Activated naive CD8-positive, alpha-beta T cell treated with anti-CD3 and anti-CD28 coated beads, Interleukin-2, amount 10 ng/mL, durations not matched to agents 7 days and 5 days (primary cell): ENCODE measurements at places on chromosomes 5 and 9. TPM values are rescaled to one million over a fixed set of nuclear protein-coding genes. Genes with fewer than 3 reads are reported as not detected.

- H3K27ac ChIP-seq: no peak overlapping the region
- no peak for DNase-seq
- no peak overlapping the region for H3K4me3 ChIP-seq
- no peaks in the 10 kb centered on the region for H3K36me3 ChIP-seq
Observed at GRCh38 chr5:107393851-107394250, 276.9 kb downstream of the EFNA5 start.

GRCh38 chr5:149024477-149024876 lies 38.4 kb downstream of the SH3TC2 start:
- no peak overlapping the region for H3K27ac ChIP-seq
- H3K36me3 ChIP-seq: no peaks in the 10 kb centered on the region
- no peaks in the 10 kb centered on the region for H3K4me1 ChIP-seq
- no peak for DNase-seq
- no peak overlapping the region for H3K4me3 ChIP-seq

GRCh38 chr9:89632736-89633135 lies 27.9 kb downstream of the GADD45G start:
- no peaks in the 10 kb centered on the region for H3K36me3 ChIP-seq
- H3K4me1 ChIP-seq: peaks cover 7% of the 10 kb centered on the region
- no peak overlapping the region for H3K4me3 ChIP-seq

DNA sequence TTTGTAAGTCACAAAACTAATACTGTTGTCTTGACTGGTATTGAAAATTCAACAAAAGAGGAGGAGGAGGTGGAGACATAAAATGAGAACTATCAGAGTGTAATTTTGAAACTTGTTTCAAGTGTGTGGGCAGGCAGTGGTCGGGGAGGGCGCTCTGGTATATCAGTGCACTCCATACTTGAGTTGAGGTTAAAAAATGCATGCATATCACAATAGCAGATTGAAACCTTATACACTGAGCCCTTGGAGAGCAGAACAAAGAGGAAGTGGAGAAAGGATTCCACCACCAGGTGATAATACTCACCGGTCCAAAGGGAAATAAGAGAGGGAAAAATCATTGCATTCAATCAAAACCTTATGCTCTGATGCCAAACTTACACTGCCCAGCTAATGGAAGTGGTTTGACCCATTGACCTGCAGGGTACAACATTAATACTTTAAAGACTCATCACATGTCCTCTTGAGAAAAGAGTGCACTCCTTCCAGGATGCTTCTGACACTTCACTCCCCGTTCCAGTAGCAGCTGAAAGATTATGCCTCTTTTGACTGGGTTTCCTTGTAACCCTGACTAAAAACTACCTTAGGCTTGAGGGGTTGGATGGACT lies 79.5 kb upstream of the FAM169A start:
- H3K27me3 ChIP-seq: peaks cover 31% of the 10 kb centered on the region
- no peak overlapping the region for H3K4me3 ChIP-seq
- H3K4me1 ChIP-seq: peaks cover 10% of the 10 kb centered on the region
- H3K36me3 ChIP-seq: peaks cover 2% of the 10 kb centered on the region
- DNase-seq: no peak
- no peak overlapping the region for H3K27ac ChIP-seq

DNA sequence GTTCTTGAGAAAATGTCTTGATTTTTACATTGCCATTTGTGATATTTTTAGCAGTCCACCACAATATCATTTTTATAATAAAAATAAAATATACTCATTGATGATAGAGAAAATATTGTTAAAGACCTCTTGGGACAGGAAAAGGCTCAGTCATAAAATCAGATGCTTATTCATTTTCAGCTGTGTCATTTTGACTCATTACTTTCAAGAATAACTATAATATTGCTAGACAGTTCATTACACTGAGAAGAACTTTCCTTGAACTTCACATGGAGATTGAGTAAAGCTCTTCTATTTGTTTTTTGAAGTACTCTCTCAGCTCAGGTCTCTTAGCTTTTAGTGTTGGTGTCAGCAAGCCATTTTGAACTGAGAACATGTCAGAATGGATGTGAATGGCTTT lies 8.5 kb upstream of the MEIKIN start:
- peaks cover 2% of the 10 kb centered on the region for H3K27me3 ChIP-seq
- DNase-seq: no peak
- no peak overlapping the region for H3K27ac ChIP-seq
- peaks cover 6% of the 10 kb centered on the region for H3K4me1 ChIP-seq

- H3K27ac ChIP-seq: no peak overlapping the region
- no peak overlapping the region for H3K4me3 ChIP-seq
- DNase-seq: peak; percentile 26
- H3K27me3 ChIP-seq: peaks cover 3% of the 10 kb centered on the region
- no peaks in the 10 kb centered on the region for H3K36me3 ChIP-seq
Observed at GRCh38 chr9:37920471-37921167, 16.7 kb upstream of the SLC25A51 start.

DNA sequence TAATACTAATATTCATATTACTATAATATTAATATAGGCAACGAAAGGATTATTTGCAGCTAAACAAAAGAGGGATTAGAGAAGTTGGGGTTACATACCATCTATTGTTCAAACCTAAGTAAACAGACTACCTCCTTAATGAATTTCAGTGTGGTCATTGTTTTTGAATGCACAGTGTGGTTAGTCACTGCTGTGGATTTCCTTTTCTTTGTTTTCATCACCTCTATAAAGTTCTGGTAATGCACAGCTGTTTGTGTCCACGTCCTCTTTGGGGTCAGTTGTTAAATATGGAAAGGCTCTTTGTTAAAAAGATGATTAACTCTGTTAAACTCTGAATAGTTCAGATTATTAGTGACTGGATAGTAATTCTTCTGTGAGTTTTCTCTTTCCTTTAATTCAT lies 233.6 kb downstream of the MAST4 start:
- peak overlapping the region; percentile 74 for H3K4me3 ChIP-seq
- H3K4me1 ChIP-seq: peaks cover 27% of the 10 kb centered on the region
- DNase-seq: no peak
- H3K27me3 ChIP-seq: peaks cover 6% of the 10 kb centered on the region
- peak overlapping the region; percentile 30 for H3K27ac ChIP-seq
- peaks cover 10% of the 10 kb centered on the region for H3K36me3 ChIP-seq

DNA sequence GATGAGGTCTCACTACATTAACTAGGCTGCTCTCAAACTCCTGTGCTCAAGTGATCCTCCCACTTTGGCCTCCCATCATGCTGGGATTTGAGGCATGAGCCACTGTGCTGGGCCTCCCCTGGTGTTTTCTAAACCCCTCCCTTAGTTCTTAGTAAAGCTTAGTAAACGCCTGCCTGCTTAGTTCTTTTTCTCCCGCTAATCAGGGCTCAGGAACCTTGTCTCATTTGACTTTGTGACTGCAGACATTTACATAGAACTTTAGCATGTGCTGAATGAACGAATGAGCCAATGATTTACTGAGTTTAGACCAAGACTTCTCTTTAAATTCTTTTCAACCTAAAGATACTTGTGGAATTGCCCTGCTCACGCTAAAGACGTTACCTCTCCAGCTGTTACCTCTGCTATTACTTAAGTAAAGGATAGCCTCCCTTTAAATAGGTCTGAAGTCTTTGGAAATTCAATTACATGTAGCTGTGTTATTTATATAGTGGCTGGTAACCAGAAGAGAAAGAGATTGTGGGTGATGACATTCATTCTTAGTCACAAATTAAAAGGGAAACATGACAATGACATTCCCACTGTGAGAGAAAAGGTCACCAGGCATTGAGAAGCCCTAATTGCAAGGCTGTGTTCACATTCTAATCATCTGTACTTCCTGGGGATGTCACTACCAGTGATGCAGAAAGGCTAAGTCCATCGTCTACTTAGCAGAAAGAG lies 18.6 kb upstream of the SUSD1 start:
- H3K4me3 ChIP-seq: no peak overlapping the region
- peaks cover 2% of the 10 kb centered on the region for H3K4me1 ChIP-seq
- H3K27ac ChIP-seq: no peak overlapping the region

GRCh38 chr9:19550009-19550408 lies 141.2 kb downstream of the ACER2 start:
- no peak for DNase-seq
- peaks cover 6% of the 10 kb centered on the region for H3K27me3 ChIP-seq
- H3K27ac ChIP-seq: no peak overlapping the region
- H3K4me3 ChIP-seq: no peak overlapping the region

DNA sequence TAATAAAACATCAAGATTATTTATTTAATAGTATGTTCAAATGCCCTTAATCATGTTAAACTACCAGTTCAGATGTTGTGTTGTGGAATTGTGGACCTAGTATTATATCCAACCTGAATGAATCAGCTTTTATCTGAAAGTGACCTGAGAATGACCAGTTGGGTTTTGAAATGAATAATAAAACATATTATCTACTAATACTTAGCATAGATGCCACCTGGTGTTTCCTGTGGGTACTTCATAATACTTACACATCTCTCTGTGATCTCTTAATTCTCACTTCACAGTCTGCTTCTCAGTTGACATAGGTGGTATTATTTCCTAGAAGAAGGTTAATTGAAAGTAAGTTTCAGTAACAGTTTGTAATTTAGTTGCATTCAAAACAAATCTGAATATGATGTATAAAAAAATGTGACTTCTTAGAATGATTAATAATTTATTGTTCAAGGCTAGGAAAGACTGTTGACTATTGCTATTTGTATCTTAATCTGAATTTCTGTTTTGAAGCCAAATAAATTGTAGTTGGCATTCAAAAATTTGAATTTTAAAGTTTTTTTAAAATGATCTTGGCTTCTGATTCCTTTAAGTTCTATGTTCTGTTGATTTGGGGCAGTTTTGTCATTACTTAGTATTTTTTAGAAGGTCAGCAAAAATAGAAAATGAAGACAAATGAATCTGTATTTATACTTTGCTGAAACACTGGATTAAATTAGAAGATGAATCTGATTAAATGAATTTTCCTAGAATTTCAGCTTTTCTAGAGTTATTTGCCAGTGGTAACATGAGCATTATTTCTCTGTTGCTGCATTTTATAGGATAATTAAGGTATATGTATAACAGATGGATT lies 48.2 kb downstream of the KIF2A start:
- no peak for DNase-seq
- no peaks in the 10 kb centered on the region for H3K27me3 ChIP-seq
- H3K4me3 ChIP-seq: no peak overlapping the region
- H3K27ac ChIP-seq: no peak overlapping the region
- H3K36me3 ChIP-seq: peaks cover 24% of the 10 kb centered on the region

DNA sequence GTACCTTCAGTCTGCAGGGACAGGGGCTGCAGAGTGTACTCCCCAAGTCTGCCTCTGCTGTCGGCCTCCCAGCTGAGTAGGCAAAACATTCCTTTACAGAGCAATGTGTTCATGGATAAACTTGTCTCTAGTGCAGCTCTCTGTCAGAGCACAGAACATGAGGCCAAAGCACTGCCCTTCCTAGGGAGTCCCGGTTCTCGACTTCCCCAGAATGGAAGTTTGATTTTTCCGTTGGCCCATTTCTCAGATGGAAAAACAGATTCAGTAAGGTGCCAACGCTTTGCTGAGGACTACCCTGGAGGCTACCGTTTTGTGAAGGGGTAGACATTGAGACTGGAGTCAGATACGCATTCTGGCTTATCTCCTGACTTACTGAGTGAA lies 422 bp upstream of the TRIM32 start:
- DNase-seq: peak; percentile 31
- peak overlapping the region; percentile 84 for H3K27ac ChIP-seq
- peak overlapping the region; percentile 94 for H3K4me3 ChIP-seq
- H3K4me1 ChIP-seq: peaks cover 45% of the 10 kb centered on the region
- no peaks in the 10 kb centered on the region for H3K27me3 ChIP-seq

- no peaks in the 10 kb centered on the region for H3K36me3 ChIP-seq
- no peak for DNase-seq
- H3K4me1 ChIP-seq: no peaks in the 10 kb centered on the region
- peaks cover 31% of the 10 kb centered on the region for H3K27me3 ChIP-seq
- no peak overlapping the region for H3K27ac ChIP-seq
Observed at GRCh38 chr9:89224633-89225032, 46.0 kb upstream of the SHC3 start.

DNA sequence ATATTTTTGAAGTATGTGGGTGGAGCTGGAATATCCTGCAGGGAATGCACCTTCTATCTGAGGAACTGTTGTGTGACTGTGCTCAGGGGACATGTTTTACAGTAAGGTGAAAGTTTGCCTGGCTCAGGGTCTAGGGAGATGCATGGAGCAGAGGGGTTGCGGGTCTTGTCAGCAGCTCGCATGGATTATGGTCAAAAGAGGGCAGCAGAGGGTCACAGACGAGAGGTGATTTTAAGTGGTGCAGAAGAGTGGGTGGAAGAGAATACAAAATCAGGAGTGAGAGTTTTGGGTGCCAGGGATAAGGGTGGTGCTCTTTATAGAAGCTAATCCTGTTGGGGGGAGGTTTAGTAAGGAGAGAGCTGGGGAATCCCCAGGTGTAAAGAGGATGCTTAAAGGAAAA lies 53.5 kb upstream of the GRIN3A start:
- H3K27ac ChIP-seq: no peak overlapping the region
- H3K27me3 ChIP-seq: no peaks in the 10 kb centered on the region
- H3K36me3 ChIP-seq: no peaks in the 10 kb centered on the region
- DNase-seq: no peak
- no peaks in the 10 kb centered on the region for H3K4me1 ChIP-seq

DNA sequence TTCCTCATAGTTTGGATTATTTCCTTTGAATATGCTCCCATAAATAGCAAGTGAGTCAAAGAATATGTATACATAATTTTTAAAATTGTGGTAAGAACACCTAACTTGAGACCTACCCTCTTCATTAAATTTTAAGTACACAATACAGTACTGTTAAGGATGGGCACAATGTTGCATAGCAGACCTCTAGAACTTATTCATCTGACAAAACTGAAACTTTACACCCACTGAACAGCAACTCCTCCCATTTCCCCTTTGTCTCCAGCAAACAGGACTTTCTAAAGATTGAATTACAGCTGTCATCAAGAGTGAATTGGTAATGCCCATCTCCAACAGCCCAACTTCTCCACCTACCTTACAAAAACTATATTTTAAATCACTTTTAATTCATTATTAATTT lies 388.9 kb downstream of the HTR1A start:
- H3K27ac ChIP-seq: no peak overlapping the region
- no peaks in the 10 kb centered on the region for H3K27me3 ChIP-seq
- no peak for DNase-seq
- no peaks in the 10 kb centered on the region for H3K4me1 ChIP-seq

DNA sequence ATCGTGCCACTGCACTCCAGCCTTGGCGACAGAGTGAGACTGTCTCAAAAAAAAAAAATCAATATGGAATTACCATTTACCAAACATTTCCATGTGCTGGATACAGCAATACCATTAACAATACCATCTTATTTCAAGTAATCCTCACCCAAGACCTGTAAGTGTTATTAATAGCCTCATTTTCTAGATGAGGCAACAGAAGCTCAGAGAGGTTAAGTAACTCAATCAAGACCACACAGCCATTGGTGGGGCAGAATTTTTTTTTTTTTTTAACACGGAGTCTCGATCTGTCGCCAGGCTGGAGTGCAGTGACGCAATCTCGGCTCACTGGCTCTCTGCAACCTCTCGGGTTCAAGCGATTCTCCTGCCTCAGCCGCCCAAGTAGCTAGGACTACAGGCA lies 3.6 kb upstream of the FIBCD1 start:
- no peak overlapping the region for H3K4me3 ChIP-seq
- peaks cover 30% of the 10 kb centered on the region for H3K27me3 ChIP-seq
- no peaks in the 10 kb centered on the region for H3K36me3 ChIP-seq

POU4F3 gene
- total RNA-seq: 0.11 TPM

PCDHB15 gene
- not detected for total RNA-seq

BTNL3 gene
- total RNA-seq: not detected

PPIP5K2 gene
- total RNA-seq: 67.1 TPM

DMGDH gene
- total RNA-seq: 0.67 TPM
